ENCODE measurements at places on chromosomes 5 and 9. TPM values are rescaled to one million over a fixed set of nuclear protein-coding genes. Genes with fewer than 3 reads are reported as not detected.

DNA sequence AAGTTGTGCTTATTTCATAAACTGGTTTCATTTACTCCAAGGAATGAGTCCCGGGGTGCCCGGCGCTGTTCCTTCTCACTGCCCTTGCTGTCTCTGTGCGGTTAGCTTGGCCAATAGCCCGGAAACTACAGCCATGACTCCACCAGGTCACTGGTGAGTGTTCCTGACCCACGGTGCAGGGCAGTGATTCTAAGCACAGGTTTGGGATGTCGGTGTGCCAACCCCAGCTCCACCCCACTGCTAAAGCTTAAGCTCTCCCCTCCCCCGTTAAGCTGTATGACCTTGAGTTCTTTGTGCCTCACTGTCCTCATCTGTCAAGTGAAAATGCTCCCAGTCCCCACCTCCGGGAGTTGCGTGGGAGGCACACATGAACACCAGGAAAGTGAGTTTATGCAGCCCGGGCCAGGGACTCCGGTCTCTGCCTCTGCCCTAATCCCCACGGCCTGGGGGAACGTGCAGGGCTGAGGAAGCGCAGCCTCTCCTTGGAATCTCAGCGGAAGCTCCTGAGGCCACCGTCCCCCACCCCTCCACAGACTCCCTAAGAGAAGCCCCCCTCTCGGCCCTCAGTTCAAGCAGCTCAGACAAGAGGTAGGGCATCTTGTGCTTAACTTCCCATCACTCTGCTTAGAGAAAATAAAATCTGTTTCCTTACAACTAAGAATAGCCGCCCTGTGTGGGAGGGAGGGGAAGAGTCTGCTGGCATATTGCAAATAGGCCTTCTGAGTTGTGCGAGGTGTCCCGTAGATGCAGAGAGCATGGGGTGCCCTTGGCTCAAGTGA is 92.0 kb upstream of the RAI14 start:
- no peak for DNase-seq
- H3K27ac ChIP-seq, result no peak overlapping the region
- H3K27me3 ChIP-seq, result no peaks in the 10 kb centered on the region
- H3K4me3 ChIP-seq, result no peak overlapping the region
- no peaks in the 10 kb centered on the region for H3K4me1 ChIP-seq
- no peaks in the 10 kb centered on the region for H3K36me3 ChIP-seq

GRCh38 chr9:72827950-72828731 is 124.7 kb downstream of the ALDH1A1 start:
- H3K27me3 ChIP-seq, result no peaks in the 10 kb centered on the region
- peak overlapping the region; percentile 75 for H3K27ac ChIP-seq
- H3K36me3 ChIP-seq, result no peaks in the 10 kb centered on the region
- no peaks in the 10 kb centered on the region for H3K4me1 ChIP-seq

DNA sequence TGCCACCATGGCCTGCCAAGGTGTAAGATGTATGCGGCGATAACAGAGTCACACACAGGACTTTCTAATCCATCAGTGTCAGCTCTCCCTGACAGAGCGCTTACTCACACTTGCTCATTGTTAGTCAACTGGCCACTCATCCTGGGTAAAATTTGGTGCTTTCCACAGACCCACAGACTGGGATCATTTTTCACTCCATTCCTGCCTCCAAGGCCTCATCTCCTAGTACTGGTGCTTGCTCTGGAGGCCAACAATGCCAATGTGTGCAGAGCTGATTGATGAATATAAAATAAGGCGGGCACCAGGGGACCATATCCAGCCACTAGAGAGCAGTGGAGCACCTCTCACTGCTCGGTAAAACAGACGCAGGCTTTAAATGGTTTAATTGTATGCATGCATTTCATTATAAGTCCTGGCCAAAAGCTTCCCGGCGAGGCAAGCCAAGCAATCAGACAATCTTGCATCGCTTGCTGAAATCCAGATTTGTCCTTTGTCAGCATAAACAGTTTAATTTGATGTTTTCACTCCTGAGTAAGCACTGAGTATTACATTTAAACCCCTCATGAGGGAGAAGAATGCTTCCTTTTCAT is 22.3 kb downstream of the PSMB7 start:
- no peaks in the 10 kb centered on the region for H3K36me3 ChIP-seq
- H3K27me3 ChIP-seq, result no peaks in the 10 kb centered on the region
- H3K4me3 ChIP-seq, result no peak overlapping the region
- no peak overlapping the region for H3K27ac ChIP-seq

- no peak for DNase-seq
- H3K36me3 ChIP-seq, result no peaks in the 10 kb centered on the region
- no peak overlapping the region for H3K27ac ChIP-seq
Observed at GRCh38 chr9:17870722-17871121, 291.9 kb downstream of the SH3GL2 start.

- no peaks in the 10 kb centered on the region for H3K4me1 ChIP-seq
- H3K27me3 ChIP-seq, result no peaks in the 10 kb centered on the region
- no peaks in the 10 kb centered on the region for H3K36me3 ChIP-seq
- peak overlapping the region; percentile 56 for H3K27ac ChIP-seq
- peak; percentile 76 for DNase-seq
Observed at GRCh38 chr5:115379622-115380344, 83.3 kb upstream of the CCDC112 start.

- H3K4me1 ChIP-seq, result no peaks in the 10 kb centered on the region
- no peak overlapping the region for H3K4me3 ChIP-seq
Observed at GRCh38 chr9:9997585-9997984, 615.2 kb downstream of the PTPRD start.

GRCh38 chr5:127696683-127697082 is 6.5 kb upstream of the CCDC192 start:
- no peaks in the 10 kb centered on the region for H3K4me1 ChIP-seq
- no peak overlapping the region for H3K27ac ChIP-seq
- H3K36me3 ChIP-seq, result no peaks in the 10 kb centered on the region
- H3K4me3 ChIP-seq, result no peak overlapping the region

DNA sequence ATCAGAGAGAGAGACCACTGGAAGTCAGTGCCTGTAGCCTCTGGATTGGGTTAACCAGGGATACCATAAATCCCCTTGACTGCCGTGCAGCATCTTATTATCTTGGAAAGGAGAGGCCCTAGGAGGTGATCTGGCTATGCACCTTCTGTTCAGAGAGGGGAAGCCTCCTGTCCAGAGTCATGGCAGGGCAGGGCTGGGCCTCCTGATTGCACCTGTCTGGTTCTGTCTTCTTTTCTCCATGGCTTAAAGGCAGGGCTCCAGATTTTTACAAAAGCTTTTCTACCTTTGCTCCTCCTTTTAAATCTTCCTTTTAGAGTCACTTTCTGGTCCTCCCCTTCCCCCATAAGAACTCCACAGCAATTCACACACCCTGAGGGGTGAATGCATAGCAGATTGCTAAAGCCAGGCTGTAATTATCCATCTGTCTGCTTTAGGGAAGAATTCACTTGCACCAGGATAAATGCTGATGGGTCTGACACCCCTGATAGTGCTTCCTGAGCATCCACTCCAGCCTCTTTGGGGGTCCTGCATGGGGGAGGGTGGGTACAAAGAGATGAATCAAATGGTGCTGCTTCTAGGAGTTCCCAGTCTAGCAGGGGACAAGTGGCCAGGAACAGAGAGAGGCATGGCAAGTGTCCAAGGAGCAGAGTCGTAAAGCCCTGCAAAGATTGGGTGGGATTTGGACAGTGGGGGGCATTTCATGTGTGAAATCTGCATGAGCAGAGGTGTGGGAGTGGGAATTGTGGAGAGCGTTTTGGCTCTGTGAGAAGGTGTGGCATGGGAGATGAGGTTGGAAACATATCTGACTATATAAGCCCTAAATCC is 141.3 kb upstream of the ALDH1B1 start:
- no peak for DNase-seq
- no peak overlapping the region for H3K27ac ChIP-seq
- no peak overlapping the region for H3K4me3 ChIP-seq
- no peaks in the 10 kb centered on the region for H3K36me3 ChIP-seq
- no peaks in the 10 kb centered on the region for H3K4me1 ChIP-seq
- no peaks in the 10 kb centered on the region for H3K27me3 ChIP-seq

GRCh38 chr9:37034305-37034937 is 353 bp upstream of the PAX5 start:
- H3K27ac ChIP-seq, result no peak overlapping the region
- H3K4me3 ChIP-seq, result peak overlapping the region; percentile 58
- DNase-seq, result peak; percentile 76
- no peaks in the 10 kb centered on the region for H3K27me3 ChIP-seq

EFNA5 gene
- not detected for total RNA-seq

SH3TC2 gene
- 1.3 TPM for total RNA-seq

PDGFRB gene
- total RNA-seq, result 37.9 TPM

COL23A1 gene
- 1.2 TPM for total RNA-seq

CDH9 gene
- total RNA-seq, result not detected

PCDHGC4 gene
- total RNA-seq, result 4.8 TPM
